CD4-positive, alpha-beta T cell treated with Interleukin-1 beta for 1 hour (primary cell): ENCODE measurements at places on chromosomes 3 and 15.
A peak's percentile ranks its signal among the peaks of the same experiment; 100 is the strongest.

DNA sequence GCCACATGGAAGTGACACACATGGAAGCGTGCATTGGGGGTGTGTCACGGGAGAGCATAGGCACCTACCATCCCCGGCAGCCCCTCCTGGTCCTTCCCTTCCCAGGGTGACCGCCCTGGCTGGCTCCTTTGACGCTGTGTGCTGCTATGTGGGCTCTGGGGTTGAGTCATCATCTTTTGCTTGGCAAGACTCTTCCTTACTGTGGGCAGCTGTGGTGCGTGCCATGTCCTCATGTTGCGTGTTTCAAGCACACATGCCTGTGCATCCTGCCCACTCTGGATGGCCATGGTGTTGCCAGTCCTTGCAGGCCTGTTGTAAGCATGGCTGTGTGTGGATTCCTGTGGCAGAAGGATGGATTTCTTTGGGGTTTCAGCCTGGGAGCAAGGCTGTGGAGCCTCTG lies 14.0 kb downstream of the PLXNA1 start:
- no peak for DNase-seq

DNA sequence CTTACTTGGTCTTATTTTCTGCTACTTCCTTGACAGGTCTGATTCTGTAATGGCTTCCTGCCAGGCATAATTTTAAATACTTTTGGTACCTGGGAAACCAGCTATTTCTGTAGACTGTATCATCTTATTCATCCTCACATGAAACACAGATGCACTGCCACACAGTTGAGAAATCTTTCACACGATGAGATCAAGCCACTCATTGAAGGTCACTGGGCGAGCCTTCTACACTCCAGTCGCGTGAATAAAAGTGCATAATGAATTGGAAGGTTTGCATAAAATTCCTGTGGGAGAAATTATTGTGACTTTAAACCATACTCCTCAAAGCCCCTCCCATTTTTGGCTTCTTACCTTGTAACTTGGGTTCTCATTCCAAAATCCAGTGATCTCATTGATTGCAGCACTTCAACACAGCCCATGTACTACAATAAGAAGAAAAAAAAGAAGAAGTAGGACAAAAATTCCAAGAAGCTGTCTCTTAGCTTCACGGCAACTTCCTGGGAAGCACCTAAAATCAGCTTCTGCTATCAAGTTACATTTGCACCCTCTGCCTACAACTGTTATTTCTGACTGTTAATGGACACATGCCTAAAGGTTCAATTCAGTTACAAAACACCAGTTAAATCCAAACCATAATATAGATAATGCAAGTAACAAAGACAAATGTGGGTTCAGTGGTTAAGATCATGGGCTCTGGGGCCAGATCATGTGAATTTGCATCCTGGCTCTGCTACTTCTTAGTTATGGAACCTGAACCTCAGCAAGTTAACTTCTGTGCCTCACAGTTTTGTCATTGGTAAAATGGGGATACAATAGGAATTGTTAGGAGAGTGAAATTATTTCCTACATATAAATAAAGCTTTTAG lies 39.0 kb downstream of the SHC4 start:
- DNase-seq = no peak

- DNase-seq = no peak
These were observed 23.8 kb downstream of the CXCR6 start for GRCh38 chr3:45966950-45967640.

DNA sequence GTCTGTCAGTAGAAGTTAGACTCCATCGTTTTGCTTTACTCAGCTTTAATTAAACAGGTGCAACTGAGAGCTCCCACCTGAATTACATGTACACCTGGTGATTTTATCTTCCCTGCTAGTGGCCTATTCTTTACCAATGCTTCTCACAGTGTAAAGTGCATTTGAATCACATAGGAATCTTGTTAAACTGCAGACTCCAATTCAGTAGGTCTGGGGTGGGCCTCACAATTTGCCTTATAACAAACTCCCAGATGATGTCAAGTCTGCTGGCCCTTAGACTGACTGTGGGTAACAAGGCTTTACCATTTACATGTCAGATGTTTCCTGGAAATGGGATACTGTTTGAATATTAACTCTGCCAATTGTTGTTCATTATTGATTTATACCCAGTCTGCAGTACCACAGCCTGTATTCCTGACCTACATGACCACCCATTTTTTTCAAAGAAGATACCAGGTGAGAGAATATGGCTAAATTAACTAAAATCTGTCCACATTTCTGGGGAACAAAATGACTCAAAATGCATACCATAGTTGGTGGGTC lies 37.2 kb downstream of the CMSS1 start:
- no peak for DNase-seq

DNA sequence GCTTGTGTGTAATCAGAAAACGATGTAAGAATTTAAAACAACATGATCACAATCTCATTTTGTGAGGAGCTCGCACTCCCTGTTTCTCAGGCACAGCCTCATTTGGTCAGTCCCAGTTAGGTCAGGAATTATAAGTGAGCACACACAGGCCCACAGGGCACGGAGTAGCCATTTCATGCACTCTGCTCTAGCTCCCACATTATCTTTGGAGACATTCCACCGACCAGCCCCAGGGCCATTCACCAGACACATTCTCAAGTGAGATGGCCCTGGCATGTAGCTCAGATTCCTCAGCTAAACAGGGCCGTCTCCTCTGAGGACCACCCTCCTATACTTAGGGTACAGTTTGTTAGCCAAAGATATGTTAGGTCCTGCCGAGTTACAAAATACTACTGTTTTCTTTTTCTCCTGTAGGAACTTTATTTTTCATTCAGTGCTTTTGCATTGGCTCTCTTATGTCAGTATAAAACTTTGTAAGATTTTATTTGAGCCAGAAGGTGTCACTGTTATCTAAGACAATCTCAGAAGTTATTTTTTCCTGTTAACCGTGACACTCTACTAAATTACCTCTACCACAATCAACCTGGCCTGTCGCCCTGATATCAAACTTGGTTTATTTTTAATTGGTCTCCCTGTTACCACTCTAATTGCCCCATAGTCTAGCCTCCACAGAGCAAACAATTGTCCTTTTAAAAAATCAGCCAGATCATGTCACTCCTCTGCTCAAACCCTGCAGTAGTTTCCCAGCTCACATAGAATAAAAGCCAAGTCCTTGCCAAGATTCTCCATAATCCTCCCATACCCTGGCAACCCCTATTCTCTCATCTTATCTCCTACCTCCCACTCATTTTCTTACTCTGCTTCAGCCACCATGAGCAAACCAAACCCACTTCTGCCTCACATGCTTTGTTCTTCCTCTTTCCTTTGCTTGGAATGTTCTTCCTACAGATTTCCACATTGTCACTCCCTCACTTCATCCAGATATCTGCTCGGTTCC lies 105.7 kb downstream of the PPP2R3A start:
- peak; percentile 1 for DNase-seq

- no peak for DNase-seq
These were observed 630.8 kb upstream of the GBE1 start for GRCh38 chr3:82392203-82392775.

- DNase-seq = no peak
These were observed 41.9 kb upstream of the PLXND1 start for GRCh38 chr3:129648391-129648790.

DNA sequence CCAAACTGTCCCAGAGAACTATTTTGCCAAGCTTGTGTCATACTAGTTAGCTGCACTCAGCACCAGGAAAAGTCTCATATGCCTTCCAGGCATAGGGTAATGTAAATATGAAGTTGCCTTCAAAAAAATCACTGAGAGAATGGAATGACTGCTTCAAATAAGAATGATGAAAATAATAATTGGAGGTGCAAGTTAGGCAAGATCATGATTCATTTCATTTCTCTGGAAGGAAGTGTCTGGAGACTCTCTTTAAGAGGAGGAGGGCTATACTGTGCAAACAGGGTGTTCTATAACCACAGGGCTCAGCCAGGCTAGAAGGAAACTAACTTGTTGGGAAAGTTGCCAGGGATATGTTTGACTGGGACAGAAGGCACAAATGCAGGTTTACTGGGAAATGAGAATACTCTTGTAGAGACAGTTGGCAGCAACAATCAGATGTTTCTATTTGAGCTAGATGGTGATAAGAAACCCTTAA lies 4.3 kb downstream of the SIDT1 start:
- no peak for DNase-seq

GRCh38 chr3:192914848-192915247 lies 2.8 kb downstream of the MB21D2 start:
- DNase-seq = no peak

- no peak for DNase-seq
These were observed 60.7 kb downstream of the UBE2E2 start for GRCh38 chr3:23263796-23264195.

DNA sequence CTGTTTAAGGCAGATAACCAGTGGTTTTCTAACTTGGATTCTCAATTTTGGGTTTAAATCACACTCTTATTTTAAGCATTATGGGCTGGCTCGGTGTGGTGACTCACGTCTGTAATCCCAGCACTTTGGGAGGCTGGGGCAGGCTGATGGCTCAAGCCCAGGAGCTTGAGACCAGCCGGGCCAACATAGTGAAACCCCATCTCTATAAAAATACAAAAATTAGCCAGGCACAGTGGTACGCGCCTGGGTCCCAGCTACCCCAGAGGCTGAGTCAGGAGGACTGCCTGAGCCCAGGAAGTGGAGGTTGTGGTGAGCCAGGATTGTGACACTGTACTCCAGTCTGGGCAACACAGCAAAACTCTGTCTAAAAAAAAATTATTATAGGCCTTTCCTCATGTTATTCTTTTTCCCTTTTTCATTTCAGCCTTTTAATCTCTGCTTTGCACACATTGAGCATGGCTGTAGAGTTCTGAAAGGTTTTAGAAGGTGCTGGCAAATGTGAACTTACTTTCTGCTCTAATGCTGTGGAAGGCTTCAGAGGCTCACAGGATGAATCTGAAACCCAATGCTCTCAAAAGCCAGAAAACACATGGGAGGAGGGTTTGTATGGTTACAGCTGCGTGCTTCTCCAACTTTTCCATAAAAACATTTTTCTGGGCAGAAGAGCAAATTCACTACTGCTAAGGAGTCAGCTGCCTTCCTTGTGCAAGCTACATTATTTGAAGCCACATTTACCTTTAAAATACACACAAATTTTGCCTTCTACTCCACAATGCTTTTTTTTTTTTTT lies 32.5 kb downstream of the CHAC1 start:
- DNase-seq = no peak

- DNase-seq = no peak
These were observed 56.1 kb upstream of the PLXNA1 start for GRCh38 chr3:126926684-126927400.

- no peak for DNase-seq
These were observed 40.5 kb downstream of the RTP1 start for GRCh38 chr3:187237741-187238140.

DNA sequence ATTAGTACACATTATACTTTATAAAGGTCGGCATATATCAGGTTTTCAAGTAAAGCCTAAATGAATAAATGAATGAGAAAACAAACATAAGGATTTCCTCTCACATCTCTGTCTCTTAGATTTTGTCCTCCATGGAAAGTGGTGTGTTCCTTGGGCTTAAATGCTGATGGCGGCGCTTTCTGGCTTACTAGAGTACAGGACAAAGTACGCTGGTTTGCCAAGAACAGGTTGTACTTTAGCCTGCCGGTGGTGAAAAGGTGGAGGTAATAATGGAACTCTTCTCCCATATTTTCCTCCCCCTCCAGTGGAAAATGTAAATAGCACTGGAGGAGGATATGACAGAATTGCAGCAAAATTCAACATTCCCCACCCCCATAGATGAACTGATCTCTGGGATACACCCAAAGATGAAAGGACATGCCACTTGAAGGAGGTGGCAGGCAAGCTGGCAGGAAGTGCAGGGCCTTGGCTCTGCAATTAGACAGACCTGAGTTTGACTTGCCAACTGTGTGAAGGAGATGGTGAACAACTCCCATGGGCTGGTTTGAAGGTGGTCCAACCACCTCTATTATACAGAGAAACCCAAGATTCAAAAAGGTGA lies 29.3 kb downstream of the CEP152 start:
- no peak for DNase-seq

- no peak for DNase-seq
These were observed 138.6 kb downstream of the SUCLG2 start for GRCh38 chr3:67515778-67516177.

GRCh38 chr15:58243070-58243469 lies 104.9 kb downstream of the AQP9 start:
- no peak for DNase-seq

DNA sequence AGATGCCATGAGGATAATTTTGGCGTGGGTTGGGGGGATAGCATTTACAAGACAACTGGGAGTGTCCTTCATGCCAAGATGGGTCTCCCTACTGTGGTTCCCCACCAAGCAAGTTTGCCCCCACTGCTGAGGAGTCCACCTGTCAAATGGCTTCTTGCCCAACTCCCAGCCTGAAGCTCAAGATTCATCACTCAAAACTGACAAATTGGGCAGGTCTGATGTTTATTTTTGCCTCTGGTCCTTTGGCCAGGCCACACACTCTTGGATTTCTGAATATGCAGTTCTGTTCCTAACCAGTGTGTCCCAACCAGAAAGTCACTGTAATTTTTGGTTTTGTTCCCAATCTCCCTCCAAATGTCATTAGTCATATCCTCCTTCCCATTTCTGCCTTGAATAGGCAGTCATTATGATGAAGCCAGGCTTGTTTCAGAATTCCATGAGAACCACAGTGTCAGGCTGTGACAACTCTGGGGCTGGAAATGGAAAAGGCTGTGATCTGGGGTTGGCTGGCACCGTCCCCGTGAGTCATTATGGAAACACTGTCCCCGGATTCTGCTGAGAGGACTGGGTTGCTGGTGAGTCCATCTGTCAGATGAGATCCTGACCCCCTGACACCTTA lies 29.3 kb upstream of the MEF2A start:
- no peak for DNase-seq

GRCh38 chr3:122100591-122101463 lies 45.7 kb downstream of the CD86 start:
- peak; percentile 47 for DNase-seq

- no peak for DNase-seq
These were observed 119.6 kb downstream of the ARNT2 start for GRCh38 chr15:80523746-80524145.

DNA sequence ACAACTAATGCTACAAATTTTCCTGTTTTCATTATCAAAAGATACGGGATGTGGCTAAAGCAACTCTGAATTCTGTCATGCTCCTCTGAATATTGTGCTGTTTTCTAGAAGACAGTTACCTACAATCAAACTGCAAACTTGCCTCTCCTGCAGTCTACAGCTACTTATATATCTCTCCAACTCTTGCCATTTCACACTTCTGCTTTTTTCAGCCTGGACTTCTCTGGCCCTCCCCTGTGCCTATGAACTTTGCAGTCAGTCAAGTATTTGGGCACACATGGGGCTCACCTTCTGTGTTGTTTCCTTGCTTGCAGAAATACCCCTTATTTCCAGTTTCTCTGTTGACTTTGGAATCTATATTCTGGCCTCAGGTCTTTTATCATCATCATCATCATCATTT lies 575.6 kb downstream of the GRM7 start:
- DNase-seq = no peak
